ENCODE measurements at places on chromosomes 13 and 19.

DNA sequence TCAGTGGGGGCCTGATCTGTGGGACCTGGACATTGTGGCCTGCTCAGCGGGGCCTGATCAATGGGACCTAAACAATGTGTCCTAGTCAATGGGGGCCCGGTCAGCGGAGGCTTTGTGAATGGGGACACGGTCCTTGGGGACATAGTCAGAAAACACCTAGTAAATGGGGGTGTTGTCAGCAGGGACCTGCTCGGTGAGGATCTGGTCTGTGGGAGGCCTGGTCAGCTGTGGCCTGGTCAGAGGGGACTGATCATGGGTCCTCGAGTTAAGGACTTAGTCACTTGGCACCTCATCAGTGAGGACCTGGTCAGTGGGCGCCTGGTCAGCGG lies 44.5 kb upstream of the TPM4 start:
- no peak for DNase-seq

GRCh38 chr19:41702171-41702651 lies 6.2 kb upstream of the CEACAM5 start:
- DNase-seq = no peak

- DNase-seq = no peak
Measured at GRCh38 chr13:112709825-112710783, 20.3 kb downstream of the ATP11A start.

GRCh38 chr19:16608290-16608739 lies 19.7 kb downstream of the MED26 start:
- DNase-seq = no peak

GRCh38 chr19:49355909-49356353 lies 6.3 kb downstream of the TEAD2 start:
- DNase-seq = no peak

DNA sequence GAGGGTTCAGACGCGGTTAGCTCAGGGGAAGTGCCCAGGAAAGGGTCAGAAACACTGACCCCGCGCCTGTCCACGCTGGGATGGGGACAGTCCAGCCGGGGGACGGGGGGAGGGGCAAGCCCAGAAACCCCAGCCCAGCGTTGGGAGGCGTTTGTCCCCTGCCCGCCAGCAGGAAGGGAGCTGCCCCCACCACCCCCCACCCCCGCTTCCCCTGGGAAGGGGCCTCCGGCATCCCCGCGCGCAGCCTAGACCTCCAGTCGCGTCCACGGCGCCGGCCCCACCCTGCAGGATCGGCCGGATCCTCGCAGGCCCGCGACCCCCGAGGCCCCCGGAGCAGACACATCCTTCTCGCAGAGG lies 277 bp downstream of the GIPC1 start:
- no peak for DNase-seq

GRCh38 chr13:79353693-79354092 lies 52.4 kb downstream of the RBM26 start:
- no peak for DNase-seq

GRCh38 chr19:34734537-34735103 lies 577 bp downstream of the ZNF181 start:
- DNase-seq = no peak

DNA sequence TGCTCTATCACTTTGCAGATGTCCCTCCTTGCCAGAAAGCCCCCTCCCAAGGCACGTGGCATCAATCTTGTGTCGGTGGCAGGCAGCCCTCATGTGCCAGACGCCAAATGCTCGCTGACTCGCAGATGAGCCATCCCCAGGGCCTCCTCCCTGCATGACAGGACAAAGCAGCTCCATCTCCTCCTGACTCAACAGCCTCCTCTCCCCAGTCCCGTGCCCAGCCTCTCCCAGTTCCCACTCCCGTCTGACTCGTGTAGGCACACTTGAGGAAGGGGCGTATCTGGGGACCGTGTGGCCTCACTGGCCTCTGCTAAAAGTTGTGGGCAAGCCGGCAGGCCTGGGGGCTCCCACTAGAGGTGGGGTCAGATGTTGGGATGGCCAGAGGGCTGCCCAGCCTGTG lies 133.6 kb downstream of the STK24 start:
- DNase-seq = no peak

DNA sequence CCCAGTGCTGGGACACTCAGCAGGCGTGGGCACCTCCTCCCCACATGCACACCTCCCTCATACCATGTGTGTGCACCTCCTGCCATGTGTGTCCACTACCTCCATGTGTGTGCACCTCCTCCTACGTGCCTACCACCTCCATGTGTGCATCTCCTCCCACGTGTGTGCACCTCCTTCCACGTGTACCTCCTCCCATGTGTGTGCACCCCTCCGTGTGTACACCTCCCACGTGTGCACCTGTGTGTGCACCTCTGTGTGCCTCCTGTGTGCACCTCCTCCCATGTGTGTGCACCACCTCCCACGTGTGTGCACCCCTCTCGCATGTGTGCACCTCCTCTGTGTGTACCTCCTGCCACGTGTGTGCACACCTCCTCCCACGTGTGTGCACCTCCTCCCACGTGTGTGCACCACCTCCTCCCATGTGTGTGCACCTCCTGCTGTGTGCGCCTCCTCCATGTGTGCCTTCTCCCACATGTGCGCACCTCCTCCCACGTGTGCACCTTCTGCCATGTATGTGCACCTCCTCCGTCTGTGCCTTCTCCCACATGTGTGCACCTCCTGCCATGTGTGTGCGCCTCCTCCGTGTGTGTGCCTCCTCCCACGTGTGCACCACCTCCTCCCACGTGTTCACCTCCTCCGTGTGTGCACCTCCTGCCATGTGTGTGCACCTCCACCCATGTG lies 6.1 kb upstream of the C13orf46 start:
- no peak for DNase-seq

GRCh38 chr19:42267644-42268141 lies 1.4 kb upstream of the CIC start:
- DNase-seq = no peak

GRCh38 chr13:31749929-31750328 lies 10.6 kb downstream of the RXFP2 start:
- no peak for DNase-seq

- peak; percentile 21 for DNase-seq
Measured at GRCh38 chr13:57409121-57409520, 222.4 kb upstream of the PCDH17 start.

GRCh38 chr13:84038001-84038400 lies 155.7 kb upstream of the SLITRK1 start:
- DNase-seq = no peak

- no peak for DNase-seq
Measured at GRCh38 chr19:51157265-51157664, 15.2 kb downstream of the SIGLEC7 start.

- DNase-seq = no peak
Measured at GRCh38 chr19:3663838-3664237, 36.4 kb downstream of the PIP5K1C start.

- no peak for DNase-seq
Measured at GRCh38 chr19:3366753-3367627, 607 bp downstream of the NFIC start.

DNA sequence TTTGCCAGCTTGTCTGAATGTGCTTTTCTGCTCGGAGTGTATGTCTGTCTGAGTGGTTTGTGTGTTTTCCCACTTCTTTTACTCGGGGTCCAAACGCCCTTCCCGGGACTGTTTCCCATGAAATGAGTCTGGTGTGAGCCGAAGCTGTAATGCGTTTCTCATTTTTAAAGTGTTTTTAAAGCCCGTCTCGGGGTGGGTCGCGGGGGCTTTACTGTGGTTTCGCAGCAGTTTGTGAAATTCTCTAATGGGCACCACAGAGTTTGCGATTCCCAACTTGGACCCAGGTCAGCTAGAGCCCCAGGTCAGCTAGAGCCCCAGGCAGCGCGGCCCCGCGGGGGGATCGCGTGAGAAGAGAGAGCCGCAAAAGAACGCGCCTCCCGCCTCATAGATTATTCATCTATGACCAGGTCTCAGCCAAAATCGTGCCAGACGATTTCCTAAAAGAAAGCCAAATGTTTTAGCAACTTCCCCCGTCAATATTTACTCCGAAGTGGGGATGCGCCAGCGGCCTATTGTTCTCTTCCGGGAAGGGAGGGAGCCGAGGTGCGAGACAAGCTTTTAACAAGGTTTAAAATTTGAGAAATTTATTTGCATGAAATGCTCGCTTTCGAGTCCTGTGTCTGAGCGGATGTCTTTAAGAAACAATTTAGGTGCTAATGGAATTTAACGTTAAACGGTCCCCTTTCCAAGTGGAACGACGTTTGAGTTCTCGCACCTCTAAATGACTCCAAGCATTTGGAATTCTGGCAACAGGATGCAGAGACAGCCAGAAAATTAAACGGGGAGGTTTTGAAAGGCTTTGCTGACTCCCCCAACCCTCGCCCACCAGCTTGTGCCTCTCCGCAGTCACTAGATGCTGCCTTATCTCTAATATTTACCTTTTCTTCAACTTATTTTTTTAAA lies 2.2 kb downstream of the ZIC2 start:
- DNase-seq = peak; percentile 34

DNA sequence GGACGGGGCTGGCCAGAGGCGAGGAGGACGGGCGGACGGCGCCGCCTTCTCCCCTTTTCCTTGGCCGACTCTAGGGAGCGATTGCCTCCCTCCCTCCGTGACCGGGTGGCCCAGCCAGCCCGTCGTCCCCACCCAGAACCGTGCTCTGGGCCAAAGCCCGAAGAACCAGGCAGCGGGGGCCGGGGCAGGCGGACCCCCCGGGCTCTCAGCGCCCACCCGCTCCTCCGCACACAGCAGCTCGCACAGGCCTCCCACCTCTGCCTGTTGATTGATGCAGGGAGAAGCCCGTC lies 9.3 kb upstream of the MARCHF2 start:
- no peak for DNase-seq

- no peak for DNase-seq
Measured at GRCh38 chr13:107441279-107441678, 774.1 kb downstream of the LIG4 start.

DNA sequence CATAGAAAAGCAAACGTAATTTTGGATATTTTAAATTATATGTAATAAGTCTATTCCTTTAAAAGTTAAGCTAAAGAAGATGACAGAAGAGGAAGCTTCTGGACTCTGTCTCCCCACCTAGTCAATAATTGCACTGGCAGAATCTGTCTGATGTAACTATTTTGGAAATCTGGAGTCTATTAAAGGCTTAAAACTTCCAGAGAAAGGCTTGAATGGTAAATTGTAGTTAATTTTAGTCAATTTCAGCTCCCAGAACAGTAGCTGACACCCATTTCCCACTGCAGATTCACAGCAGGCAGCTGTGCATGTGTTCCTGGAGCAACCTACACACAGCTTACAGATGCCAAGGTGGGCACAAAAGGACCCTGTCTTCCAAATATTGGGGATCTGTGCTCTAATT lies 304.1 kb downstream of the PCDH20 start:
- DNase-seq = no peak

DNA sequence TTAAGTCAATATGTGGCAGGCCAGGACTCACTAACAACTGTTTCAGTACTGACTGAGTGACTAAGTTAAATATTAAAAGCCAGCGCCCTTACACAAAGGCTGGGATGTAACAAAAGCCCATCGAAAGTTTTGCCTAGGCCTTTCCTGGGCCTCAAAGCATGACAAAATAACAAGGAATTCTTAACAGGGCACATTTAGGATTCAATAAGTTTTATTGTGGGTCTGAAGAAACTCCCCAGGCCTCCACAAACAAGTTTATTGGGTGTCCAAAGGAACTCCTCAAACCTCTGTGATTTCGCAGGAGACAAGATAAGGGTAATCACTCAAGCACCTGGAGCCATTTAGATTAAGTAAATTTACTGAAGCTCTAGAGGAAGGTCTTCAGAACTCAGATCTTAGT lies 130.7 kb upstream of the SGCG start:
- DNase-seq = no peak

DNA sequence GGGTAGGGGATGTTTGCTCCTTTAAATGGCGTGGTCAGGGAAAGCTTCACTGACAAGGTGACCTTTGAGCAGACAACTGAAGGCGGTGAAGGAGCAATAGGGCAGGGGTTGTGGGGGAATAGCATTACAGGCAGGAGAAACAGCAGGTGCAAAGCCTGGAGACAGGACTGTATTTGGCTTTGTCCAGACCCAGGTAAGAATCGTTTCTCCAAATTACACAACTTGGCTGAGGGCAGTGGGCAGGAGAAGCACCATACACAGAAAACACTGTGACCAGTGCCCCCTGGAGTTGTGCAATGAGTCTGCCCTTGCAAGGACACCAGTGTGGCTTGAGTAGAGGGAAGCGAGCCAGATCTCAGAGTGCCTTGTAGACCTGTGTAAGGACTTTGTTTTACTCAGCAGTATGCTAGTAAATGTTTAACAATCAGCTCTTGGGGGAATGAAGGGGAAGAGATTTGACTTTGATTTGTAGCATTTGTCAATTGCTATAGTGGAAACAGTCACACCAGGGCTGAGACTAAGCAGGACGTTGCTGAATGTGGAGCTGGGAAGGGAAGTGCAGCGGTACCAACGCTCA lies 360.0 kb downstream of the DCT start:
- no peak for DNase-seq

DNA sequence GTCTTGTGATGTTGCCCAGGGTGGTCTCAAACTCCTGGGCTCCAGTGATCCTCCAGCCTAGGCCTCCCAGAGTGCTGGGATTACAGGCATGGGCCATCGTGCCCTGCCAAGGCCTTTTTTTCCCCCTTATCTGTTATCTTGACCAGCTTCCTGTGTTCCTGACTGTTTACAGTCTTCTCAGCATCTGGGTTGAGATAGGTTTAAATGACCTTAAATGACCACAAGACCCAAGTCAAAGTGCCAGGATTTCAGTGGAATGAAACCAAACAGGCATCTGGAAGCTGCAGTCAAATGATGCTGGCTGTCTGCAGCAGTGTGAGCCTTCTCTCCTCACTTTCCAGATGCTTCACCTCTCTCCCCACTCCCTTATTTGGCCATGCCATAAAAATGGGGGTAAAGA lies 114.2 kb upstream of the CLDN10 start:
- DNase-seq = no peak

- DNase-seq = no peak
Measured at GRCh38 chr19:15622991-15623390, 8.0 kb downstream of the CYP4F8 start.

GRCh38 chr13:91400671-91401070 lies 2.2 kb downstream of the GPC5 start:
- DNase-seq = no peak

DNA sequence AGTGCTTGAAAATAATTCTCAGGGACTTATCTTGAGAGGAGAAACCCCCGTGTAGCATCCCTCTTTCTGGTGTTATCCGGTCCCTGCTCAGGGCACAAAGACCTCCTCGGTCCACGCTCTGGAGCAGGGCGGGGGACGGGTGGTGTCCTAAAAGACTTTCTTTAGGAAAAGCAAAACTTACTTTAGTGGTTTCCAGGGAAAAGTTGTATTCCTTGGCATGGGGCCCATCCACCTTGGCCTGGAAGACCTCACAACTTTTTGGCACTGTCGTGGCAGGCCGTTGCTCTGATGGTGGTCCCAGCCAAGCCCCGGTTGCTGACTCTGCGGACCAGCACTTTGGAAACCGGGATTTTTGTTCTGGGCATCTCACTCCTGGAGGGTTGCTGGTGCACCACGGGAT lies 2.7 kb downstream of the AMER2 start:
- no peak for DNase-seq

GRCh38 chr19:55648585-55649267 lies 714 bp downstream of the CCDC106 start:
- peak; percentile 39 for DNase-seq

DNA sequence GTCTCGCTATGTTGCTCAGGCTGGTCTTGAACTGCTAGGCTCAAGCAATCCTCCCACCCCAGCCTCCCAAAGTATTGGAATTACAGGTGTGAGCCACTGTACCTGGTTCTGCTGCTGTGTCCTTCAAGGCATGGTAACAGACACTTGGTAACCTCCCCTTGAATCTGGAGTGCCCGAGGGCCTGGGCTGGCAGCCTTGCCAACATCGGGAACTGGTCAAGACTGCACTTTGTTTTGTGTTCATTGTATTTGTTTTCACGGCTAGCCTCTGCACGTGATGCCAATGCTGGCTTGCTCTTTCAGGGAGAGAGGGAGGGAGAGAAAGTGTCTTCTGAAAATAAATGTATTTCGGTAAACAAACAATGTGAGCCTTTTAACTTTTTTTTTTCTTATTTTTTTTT lies 12.0 kb downstream of the CERS4 start:
- DNase-seq = no peak
